ENCODE measurements at places on chromosomes 3 and 15.

DNA sequence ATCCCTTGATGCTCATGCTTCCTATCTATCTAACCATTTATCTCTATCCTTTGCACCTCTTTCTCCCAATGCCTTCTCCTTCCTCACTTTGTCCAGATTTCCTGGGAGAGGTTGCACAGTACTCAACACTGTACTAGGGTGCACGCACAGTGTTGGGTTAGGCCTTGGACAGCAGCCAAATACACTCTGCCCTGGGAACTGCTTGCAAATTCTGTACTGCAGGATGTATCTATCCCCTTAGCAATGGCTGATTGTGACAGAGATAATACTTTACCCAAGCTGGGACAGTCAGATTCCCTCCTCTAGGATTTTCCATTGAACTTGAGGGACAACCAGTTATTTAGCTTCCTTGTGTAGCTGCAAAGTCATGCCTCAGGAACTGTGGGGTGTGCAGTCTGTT is 113.3 kb downstream of the IL20RB start:
- no peak for DNase-seq

DNA sequence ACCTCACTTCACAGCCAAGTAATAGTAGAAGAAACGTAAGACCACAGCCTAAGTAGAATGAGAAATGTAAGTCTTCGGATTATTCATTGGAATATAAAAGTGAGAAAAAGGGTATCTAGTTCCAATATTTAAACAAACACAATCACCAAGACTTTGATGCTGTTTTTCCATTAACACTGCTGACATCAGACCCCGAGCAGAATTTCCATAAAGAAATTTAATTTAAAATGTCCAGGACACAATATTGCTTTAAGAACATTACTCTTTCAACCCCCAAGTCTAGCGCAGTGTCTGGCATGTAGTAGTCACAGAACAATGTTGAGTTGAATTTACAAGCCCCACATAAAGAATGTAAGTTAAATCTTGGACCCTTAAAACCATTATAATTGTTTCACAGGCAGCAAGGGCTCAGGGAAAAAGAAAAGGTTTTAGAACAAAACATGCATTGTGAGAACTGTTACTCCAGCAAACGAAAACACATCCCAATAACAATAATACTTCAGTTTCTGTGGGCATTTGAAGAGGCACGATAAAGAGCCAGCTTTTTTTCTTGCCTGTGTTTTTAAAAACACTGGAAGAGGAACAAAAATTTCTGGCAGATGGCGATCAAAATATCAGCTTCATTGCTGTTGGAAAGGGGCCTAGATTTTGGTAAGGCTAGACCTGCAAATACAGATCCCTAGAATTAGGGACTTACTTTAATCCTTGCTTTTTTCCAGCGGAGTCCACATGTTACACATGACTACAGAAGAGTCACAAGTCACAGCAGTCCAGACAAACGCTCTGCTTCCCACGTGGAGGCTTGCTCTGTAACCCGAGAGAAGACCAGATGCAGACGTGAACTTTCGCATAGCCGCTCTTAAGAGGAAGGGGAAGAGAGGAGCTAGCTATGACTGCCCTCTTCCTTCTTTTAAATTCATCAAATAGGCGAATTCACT is 77.9 kb upstream of the IGSF10 start:
- DNase-seq: no peak

DNA sequence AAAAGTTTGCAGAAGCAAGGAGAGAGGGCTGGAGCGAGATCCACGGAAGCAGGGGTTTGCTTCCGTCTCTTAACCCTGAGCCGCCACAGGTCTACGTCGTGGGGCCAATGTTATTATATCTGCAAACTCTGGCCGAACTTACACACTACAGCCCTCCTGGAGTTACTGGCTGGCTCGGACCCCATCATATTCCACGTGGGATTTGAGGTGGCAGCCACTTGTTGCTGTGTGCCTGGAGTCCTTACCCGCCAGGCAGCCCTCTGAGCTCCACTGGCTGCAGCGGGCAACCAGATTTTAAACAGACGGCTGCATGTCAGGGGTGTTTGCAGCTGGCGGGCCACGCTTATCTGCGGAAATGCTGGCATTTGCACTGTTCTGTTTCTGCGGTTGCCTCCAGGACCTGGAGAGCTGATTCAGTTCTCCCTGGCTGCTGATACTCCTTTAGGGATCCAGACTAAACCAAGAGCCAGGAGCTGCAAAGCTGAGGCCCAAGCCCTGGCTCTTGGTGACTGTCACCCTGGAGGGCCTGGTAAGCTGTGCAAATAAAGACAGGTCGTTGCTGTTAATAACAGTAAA is 34.7 kb downstream of the TM2D3 start:
- no peak for DNase-seq

DNA sequence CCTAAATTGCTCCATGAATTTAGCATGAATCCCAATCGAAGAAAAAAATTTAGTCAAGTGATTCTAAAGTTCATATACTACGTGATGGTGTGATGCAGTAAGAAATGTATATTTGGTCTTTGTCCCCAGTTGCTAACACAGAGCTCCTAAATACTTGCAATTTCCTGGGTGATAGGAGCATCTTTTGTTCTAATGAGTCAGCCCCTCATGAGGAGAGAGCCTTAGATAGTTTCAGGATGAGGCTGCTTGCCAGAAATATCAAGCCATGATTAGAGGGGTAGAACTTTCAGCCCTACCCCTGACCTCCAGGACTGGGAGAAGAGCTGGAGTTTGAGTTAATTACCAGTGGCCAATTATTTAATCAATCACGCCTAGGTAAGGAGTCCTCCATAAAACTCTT is 170.2 kb downstream of the PDE8A start:
- DNase-seq: no peak

DNA sequence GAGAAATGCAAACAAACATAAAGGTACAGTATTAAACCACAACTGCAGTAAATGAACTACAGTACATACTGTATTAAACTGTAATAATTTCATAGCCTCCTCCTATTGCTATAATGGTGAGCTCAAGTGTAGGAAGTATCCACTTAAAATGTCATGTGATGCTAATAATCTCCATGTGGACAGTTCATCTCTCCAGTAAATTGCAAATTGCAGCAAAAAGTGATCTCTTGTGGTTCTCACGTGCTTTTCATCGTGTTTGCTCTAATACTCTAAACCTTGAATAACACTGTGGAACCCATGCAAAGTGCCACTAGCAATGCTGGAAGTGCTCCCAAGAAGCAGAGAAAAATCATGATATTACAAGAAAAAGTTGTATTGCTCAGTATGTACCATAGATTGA is 9.2 kb upstream of the FNDC3B start:
- DNase-seq: no peak

GRCh38 chr3:62201438-62202035 is 171.8 kb downstream of the FEZF2 start:
- no peak for DNase-seq

- DNase-seq: no peak
These were observed 413.0 kb upstream of the TBL1XR1 start for GRCh38 chr3:177610262-177610661.

GRCh38 chr3:33001889-33002288 is 50.4 kb downstream of the CCR4 start:
- DNase-seq: no peak

DNA sequence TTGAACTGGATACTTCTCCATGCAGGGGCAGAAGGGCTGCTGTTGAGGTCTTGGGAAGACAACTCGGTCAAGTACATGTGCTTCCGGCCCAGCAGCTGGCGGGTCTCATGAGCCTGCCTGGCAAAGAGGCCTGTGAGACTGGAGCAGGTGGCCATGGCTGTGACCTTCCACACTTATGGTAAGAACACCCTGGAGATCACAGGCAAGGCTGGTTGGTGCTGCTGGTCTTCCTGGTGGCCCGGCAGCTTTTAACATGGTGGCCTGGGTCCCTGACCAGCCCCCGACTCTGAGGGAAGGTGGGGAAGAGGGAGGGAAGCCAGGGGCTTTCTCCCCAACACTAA is 15.4 kb downstream of the CHRD start:
- DNase-seq: no peak

DNA sequence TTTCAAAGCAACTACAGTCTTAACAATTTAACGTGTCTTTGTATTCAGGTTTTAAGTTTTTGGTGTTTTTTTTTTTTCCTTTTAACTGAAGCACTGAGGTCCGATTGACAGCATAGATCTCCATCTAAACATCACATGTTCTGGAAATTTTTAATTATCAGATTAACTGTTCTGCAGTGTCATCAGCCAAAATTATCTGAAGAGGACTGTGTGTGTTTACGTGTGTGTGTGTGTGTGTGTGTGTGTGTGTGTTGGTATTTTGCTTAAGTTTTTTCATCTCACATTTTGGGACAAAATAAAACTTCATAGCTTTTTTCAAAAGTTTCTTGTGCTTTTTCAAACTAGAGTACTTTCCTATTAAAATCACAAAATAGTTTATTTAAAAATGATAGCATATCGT is 1.8 kb downstream of the PIK3CA start:
- no peak for DNase-seq

- DNase-seq: no peak
These were observed 60.5 kb upstream of the ARRDC4 start for GRCh38 chr15:97899981-97900380.

DNA sequence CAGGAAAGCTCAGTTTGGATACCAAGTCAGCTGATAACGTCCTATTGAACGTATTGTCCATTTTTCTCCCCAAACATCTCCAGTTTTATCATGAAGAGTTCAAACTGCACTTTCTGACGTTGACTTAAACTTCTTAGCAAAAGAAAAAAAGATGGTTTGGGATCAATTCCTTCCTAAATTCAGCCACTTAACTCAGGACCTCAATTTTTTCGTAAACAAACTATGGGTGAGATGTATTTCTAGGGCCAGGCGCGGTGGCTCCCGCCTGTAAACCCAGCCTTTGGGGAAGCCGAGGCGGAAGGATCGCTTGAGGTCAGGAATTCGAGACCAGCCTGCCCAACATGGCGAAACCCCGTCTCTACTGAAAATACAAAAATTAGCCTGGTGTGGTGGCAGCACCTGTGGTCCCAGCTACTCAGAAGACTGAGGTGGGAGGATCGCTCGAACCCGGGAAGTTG is 464 bp upstream of the MRPS25 start:
- DNase-seq: no peak

GRCh38 chr3:22713936-22714335 is 489.2 kb upstream of the UBE2E2 start:
- DNase-seq: peak; percentile 5

DNA sequence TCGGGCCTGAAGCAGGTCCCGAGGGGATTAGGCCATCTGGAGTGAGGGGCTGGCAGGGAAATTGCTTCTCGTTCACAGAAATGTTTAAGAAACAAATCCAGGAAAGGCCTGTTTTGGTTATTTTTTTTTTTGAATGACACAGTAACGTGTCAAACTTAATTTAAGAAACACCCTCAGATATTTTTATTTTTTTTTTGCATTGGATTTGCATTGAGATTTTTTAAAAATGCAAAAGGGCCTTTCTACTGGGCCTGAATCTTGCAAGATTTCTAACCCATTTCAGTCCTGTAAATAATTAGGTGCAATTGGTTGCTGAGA is 25.0 kb upstream of the KLF13 start:
- DNase-seq: no peak

GRCh38 chr15:64287953-64288352 is 68.0 kb downstream of the CSNK1G1 start:
- DNase-seq: no peak

DNA sequence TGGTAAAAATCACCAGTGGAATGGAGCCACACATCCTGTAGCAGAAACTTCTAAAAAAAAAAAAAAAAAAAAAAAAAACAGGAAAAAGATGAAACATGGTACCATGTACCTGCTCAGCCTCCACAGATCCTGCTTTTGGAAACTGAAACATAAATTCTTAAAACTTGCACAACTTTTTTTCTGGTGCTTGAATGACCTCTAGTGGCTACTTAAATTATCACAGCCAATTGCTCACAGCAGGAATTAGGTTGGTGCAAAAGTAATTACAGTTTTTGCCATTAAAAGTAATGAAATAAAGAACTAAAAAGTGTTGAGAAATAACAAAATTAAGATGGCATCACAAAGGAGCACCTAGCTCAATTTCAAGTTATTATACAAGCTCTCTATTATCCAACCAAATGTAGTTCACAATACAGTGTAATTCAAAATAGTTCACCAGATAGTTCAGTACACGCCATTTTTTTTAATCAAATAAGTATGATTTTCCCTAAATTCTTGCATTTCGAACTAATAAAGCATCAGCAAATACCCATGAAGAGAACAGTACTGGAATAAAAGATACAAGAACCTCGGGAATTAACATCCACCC is 80.6 kb downstream of the ULK4 start:
- no peak for DNase-seq

- DNase-seq: no peak
These were observed 25.9 kb upstream of the GRIP2 start for GRCh38 chr3:14565868-14566588.

GRCh38 chr3:140203510-140203909 is 268.5 kb downstream of the CLSTN2 start:
- no peak for DNase-seq

DNA sequence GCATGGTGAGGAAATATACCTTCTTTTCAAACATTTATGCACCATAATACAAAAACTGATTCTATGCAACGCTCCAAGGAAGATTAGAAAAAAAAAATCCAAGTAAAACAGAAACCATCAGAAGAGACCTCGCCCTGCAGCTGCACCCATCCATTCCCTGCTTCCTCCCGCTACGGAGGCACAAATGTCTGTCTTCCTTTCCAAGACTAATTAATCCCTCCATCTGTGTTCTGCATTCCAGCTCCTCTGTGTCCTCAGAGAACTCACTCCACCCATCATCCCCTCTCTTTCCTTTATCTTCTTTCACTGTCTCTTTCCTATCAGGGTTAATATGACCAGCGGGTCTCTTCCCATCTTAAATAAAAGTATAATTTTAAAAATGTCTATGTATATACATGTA is 196.1 kb downstream of the ADAMTSL3 start:
- DNase-seq: no peak

GRCh38 chr3:154304116-154304786 is 20.0 kb downstream of the DHX36 start:
- DNase-seq: peak; percentile 6

GRCh38 chr15:30872341-30872748 is 31.4 kb upstream of the FAN1 start:
- DNase-seq: no peak

GRCh38 chr15:35444557-35445204 is 101.3 kb downstream of the DPH6 start:
- DNase-seq: no peak

DNA sequence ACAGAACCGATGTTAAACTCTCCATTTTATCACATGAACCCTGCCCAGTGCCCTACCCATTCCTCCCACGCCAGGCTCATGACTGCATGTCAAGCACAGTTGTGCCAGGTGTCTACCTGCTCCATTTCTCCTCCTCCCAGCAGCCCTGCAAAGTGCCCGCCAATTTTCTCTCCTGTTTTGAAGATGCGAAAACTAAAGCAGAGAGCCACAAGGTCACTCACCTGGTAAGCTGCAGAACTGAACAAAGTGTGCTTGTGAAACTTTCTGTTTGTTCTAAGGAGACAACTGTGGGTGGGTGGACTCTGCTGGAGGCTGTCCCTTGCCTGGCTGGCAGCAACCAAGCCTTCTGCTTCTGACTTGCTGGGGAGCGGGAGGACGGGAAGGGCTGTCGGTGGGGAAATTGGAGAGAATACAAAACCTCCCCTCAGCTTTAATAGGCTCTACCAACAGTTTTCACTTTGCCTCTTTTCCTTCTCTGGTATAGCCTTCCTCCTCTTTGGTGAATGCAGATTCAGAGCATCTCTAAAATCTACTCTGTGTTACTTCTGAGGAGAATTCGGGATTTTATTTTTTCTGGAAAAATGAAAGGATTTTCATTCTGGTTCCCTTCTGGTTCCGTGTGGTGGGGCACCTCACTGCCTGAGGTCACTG is 23.0 kb downstream of the LIMD1 start:
- no peak for DNase-seq

- DNase-seq: no peak
These were observed 207.4 kb upstream of the HES1 start for GRCh38 chr3:193928354-193929209.

- peak; percentile 41 for DNase-seq
These were observed 27.0 kb downstream of the PSTPIP1 start for GRCh38 chr15:77021803-77022381.
